Activated naive CD4-positive, alpha-beta T cell (primary cell): ENCODE measurements at places on chromosomes 11 and 22.

GRCh38 chr11:67270256-67271204 is 4.3 kb downstream of the GRK2 start:
- DNase-seq = no peak

GRCh38 chr11:64284962-64285884 is at the start of gene GPR137:
TSS of gene GPR137 (plus strand) at chr11:64285848. CDS start at chr11:64286525, 677 bp downstream.
- DNase-seq = peak; percentile 94

- DNase-seq = no peak
Measured at GRCh38 chr22:46578251-46578823, 40.9 kb upstream of the CELSR1 start.

DNA sequence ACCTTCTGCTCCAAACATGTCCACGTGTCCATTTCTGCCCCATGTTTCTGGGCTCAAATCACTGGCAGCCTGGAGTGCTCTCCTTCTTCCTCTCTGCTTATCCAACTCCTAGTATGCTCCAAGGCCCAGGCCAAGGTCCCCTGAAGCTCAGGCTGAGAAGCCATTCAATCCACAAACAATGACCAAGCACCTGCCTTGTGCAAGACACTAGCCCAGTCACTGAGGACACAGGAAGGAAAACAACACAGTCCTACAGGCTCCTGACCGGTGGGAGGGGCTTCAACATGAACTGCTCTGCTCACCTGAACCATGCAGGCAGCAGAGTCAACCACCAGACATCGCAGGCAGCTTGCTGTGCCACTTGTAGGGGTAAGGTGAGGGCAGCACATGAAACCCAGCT is 93.6 kb downstream of the RPL27A start:
- no peak for DNase-seq
